WTC11 (cell line): ENCODE measurements at places on chromosomes 1 and 21. TPM values are rescaled to one million over a fixed set of nuclear protein-coding genes. Genes with fewer than 3 reads are reported as not detected.
A peak's percentile ranks its signal among the peaks of the same experiment; 100 is the strongest.

GRCh38 chr1:46461809-46462448 is 27.7 kb upstream of the DMBX1 start:
- no peak for DNase-seq

DNA sequence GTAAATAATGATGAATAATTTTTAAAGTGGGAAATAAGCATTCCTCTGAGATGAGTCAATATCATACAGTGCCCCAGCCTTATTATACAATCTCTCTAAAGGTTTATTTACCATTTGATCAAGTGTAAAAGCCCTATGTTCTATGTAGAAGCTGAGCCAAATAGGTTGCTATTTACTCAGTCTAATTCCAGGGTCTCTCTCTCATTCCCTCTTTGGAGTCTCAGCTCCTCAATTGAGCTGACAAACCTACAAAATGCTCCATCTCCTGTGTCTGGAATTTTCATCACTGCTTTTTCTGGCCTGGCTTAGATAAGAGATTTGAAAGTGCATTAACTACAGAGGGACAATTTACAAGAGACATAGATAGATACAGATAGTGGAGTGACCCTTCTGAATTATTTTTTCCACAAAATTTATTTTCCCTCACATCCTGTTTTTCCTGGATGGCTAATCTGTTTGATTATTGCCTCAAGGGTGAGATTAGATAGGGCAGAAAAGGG is 24.8 kb upstream of the USH2A start:
- DNase-seq = no peak

Gene IGSF21
- 28.0 to 30.5 TPM (median 28.5 TPM) in 3 replicates for total RNA-seq

DNA sequence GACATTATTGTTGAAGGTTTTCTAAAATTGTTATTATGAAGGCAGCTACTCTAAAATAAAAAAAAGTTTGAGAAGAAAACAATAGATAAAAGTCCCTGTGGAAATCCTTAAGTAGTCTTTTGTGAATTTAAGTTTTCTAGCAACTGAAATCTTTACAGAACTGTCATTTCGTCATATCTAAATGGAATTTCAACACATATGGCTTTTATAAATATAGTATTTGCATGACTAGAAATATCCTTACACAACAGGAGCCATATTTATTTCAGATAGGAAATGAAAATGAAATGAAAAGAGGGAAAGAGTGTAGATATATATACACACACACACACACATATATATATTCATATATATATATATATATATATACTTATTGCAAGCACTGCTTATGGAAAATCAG is 204.7 kb upstream of the RGS18 start:
- no peak for DNase-seq

GRCh38 chr1:175270361-175270760 is 77.8 kb upstream of the KIAA0040 start:
- no peak for DNase-seq

Gene FAM177B
- not detected in 3 replicates for total RNA-seq

Gene OR2T33
- not detected in 3 replicates for total RNA-seq

GRCh38 chr21:15825700-15826099 is 95.9 kb downstream of the USP25 start:
- no peak for DNase-seq

Gene ZNF697
- 13.9 to 18.0 TPM (median 14.2 TPM) in 3 replicates for total RNA-seq

GRCh38 chr1:157399343-157399983 is 152.9 kb downstream of the FCRL5 start:
- no peak for DNase-seq

DNA sequence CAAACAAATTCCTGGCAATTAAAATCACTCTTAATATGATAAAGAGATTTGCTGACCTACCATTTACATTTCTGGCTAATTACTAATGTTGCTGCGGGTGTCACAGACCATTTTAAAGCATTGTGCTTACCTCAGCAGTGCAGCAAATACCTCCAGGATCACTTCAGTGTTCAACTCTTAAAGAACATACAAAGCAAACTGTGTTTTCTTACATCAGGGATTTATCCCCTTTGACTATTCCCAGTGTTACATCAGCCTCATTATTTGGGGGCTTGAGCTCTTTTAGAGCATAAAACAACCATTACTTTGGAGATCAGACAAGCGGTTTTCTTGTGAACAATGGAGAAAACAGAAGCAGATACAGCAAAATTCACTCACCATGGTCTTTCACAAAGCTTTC is 185.4 kb downstream of the LYPLAL1 start:
- no peak for DNase-seq

Gene COL11A1
- total RNA-seq = 13.1 to 15.4 TPM (median 13.3 TPM) in 3 replicates

GRCh38 chr1:158901623-158902022 is 29.7 kb upstream of the PYHIN1 start:
- DNase-seq = no peak

DNA sequence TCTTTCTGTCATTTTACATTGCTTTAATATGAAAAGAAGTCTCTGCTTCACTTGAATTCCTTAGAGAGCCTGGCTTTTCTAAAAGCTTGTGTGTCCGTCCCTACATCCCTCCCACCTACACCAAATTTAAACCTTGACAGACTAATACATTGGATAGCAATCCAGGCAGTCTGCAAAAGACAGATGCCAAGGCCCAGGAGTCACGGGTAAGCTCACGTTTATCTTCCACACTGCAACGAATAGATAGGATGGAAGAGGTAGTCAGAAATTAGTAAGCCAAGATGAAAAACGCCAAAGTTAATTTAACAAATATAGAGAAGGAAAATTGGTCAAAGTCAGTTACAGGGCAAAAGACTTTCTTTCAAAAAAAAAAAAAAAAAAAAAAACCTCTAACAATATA is 338.1 kb downstream of the SMYD3 start:
- no peak for DNase-seq

- no peak for DNase-seq
Observed at GRCh38 chr1:167185974-167186657, 34.6 kb upstream of the POU2F1 start.

Gene AADACL4
- total RNA-seq = 0.11 TPM in 1 of 3 replicates, not detected in the others

- DNase-seq = no peak
Observed at GRCh38 chr1:232168508-232168907, 461.4 kb downstream of the SIPA1L2 start.

DNA sequence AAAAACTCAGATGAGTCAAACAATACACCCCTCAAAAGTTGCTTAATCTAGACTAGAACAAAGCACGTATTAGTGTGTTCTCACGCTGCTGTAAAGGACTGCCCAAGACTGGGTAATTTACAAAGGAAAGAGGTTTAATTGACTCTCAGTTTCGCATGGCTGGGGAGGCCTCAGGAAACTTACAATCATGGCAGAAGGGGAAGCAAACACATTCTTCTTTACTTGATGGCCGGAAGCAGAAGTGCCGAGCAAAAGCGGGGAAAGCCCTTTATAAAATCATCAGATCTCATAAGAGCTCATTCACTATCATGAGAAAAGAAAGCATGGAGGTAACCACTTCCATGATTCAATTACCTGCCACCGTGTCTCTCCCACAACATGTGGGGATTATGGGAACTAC is 10.1 kb downstream of the JAM2 start:
- DNase-seq = no peak

GRCh38 chr1:224057461-224058199 is 56.3 kb upstream of the FBXO28 start:
- DNase-seq = no peak

DNA sequence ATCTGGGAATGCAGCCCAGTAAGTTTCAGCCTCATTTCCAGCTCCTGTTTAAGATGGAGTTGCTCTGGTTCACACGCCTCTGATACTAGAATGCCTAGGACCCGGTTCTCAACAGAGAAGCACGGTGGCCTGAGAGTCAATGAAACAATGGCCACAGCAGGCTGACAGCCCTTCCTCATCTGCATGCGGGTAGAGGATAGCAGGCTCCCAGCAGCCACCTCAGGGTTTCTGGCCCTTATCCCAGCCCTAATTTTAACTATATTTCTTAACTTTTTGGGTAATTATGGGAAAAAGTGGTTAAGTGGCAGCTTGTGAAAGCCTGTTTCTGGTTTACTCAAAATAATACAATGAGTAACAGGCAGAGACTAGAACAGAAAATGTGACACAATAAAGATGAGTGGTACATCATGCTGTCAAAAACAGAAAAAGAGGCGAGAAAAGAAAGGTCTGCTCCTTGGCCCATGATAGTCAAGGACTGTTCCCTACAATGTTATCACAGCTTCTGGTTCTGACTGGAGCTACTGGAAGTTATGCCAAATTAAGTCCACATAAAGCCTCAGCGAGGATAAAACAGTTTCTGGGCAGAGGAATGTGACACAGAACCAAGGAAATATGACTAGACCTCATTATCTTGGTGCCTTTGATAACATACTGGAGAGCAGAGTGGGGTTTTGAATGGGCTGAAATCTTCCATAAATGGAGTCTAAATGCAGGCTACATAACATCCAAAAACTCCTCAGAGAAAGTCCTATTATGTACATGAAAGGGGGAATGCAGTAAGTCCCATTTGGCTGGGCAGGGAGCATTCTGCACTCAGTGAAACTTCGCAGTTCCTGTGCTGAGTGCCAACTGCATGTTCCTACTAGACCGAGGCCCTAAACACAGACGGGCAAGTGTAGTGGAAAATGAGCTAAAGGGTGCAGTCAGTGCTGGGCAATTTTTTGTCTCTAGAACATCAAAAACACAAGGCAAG is 92.1 kb downstream of the NIBAN1 start:
- no peak for DNase-seq

Gene AGMAT
- 4.9 to 5.6 TPM (median 5.5 TPM) in 3 replicates for total RNA-seq

DNA sequence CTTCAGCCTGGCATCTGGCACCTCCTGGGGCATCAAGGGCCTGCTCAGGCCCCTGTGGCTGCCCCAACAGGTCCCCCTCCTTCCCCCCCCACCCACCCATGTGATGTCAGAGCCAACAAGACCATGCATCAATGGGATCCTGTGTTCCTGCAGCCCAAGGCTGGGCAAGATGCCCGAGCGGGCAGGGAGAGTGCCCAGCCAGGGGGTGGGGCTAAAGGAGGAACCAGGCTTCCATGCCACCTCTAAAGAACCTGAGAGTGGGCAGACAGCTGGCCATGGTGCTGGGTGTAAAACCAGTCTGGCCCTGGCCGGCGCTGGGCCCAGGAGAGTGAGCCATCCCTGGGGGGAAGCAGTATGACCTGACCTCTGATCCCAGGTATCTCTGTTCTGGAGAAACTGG is 7.6 kb downstream of the COL16A1 start:
- no peak for DNase-seq

- DNase-seq = no peak
Observed at GRCh38 chr1:231240531-231240882, 505 bp upstream of the GNPAT start.

Gene ASPM
- total RNA-seq = 39.0 to 44.5 TPM (median 40.5 TPM) in 3 replicates

Gene DLGAP3
- total RNA-seq = 8.2 to 11.3 TPM (median 9.7 TPM) in 3 replicates

DNA sequence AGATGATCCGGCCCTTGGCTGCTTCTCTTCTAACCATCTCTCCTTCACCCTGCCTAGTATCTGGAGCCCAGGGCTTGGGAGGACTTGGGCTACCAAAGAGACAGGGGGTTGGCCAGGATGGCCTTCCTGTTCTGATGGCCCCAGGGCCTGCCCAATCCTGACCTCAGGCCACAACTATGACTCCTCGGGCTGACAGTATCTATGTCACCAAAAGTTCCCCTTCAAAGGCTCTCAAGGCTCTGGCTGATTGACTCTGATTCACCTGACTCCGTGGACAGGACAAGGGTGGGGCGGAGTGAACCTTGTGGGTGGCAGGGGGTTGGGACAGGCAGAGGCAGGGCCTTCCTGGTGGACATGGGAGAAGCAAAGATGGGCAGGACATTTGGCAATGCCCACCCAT is 12.7 kb downstream of the MEF2D start:
- no peak for DNase-seq

Gene OLFM3
- 0.25 to 0.37 TPM (median 0.32 TPM) in 3 replicates for total RNA-seq

DNA sequence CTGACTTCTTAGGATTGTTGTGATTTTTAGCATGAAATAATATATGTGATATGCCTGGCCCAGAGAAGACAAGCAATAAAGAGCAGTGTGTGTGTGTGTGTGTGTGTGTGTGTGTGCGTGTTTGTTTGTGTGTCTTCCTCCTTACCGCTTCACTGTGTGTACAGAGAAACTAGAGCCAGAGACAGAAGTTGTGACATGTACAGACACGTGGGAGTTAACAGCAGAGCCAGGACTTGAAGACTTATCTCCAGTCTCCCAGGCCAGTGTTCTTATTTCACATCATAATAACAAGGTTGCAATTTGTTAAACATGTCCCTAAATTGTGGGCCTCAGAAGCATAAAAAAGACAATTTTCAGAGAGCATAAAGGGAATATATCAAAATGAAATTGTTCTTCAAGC is 192.0 kb upstream of the JUN start:
- DNase-seq = no peak

GRCh38 chr21:37937668-37938067 is 21.4 kb upstream of the KCNJ6 start:
- no peak for DNase-seq

GRCh38 chr1:85445906-85446305 is 19.1 kb downstream of the DDAH1 start:
- DNase-seq = no peak

- DNase-seq = no peak
Observed at GRCh38 chr1:244614879-244615278, 38.0 kb upstream of the DESI2 start.

Gene UTS2
- not detected in 3 replicates for total RNA-seq

GRCh38 chr1:14945132-14946010 is 208.2 kb upstream of the TMEM51 start:
- peak; percentile 57 for DNase-seq
